ENCODE measurements at places on chromosomes 2 and 18. TPM values are rescaled to one million over a fixed set of nuclear protein-coding genes. Genes with fewer than 3 reads are reported as not detected.

GRCh38 chr2:204346906-204347305 is 198.4 kb upstream of the PARD3B start:
- no peaks in the 10 kb centered on the region for H3K4me1 ChIP-seq
- H3K27me3 ChIP-seq, result no peaks in the 10 kb centered on the region
- no peak overlapping the region for H3K27ac ChIP-seq
- no peaks in the 10 kb centered on the region for H3K36me3 ChIP-seq

- H3K36me3 ChIP-seq, result no peaks in the 10 kb centered on the region
- peak overlapping the region; percentile 69 for H3K4me3 ChIP-seq
- no peaks in the 10 kb centered on the region for H3K27me3 ChIP-seq
- H3K27ac ChIP-seq, result no peak overlapping the region
- no peaks in the 10 kb centered on the region for H3K4me1 ChIP-seq
Measured at GRCh38 chr2:231786917-231787292, 660 bp downstream of the COPS7B start.

Gene SP5
- 8.4 TPM for total RNA-seq

DNA sequence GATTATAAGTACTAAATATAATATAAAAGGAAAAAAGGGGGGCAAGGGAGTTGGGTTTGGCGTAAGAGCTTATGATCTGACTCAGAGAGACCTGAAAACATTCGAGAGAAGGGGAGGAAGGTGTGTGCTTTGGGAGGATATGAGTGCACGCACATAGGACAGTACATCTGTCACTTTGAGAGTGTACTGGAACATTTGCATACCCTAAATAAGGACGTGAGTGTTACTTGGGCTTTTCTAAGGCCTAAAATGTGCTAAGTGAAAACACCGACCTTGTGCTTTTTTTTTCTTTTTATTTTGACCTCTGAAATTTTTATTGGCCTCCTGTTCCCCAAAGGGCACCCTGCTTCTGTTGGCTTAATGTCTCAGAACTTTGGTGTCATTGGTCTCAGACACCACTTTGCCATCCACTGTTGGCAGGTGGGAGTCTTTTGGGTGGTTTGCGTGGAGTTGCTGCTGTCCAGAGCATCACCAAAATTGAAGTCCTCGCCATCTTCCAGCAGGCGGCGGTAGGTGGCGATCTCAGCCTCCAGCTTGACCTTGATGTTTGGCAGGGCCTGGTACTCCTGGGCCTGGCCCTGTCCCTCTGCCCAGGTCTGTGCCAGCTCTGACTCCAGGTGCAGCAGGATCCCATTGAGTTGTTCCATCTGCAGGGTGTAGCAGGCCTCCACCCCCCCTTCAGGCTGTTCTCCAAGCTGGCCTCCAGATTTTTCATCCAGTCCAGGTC is 57.7 kb downstream of the CD28 start:
- H3K4me1 ChIP-seq, result no peaks in the 10 kb centered on the region
- DNase-seq, result no peak
- H3K36me3 ChIP-seq, result no peaks in the 10 kb centered on the region

DNA sequence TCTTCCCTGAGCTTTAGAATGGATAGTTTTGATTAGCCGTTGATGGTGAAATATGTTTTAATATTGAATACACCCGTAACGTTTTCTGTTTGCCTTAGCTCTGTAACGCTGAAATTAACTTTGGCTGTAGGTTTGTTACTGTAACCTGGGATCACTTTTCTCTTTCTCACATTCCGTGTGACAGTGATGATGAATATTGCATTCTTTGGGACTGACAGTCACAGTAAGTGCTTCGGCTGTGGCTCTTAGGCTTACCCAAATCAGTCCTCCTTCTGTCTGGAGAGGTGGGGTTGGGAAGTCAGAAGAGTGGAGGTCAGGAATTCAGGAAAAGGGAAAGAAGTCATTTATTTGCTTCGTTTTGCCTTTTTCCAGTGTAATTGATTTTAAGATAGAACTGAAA is 18.0 kb downstream of the RMC1 start:
- no peak overlapping the region for H3K4me3 ChIP-seq
- no peaks in the 10 kb centered on the region for H3K27me3 ChIP-seq
- no peaks in the 10 kb centered on the region for H3K4me1 ChIP-seq
- DNase-seq, result no peak
- H3K27ac ChIP-seq, result no peak overlapping the region

GRCh38 chr2:63723709-63724108 is 118.0 kb upstream of the UGP2 start:
- H3K27me3 ChIP-seq, result no peaks in the 10 kb centered on the region
- no peaks in the 10 kb centered on the region for H3K4me1 ChIP-seq
- no peaks in the 10 kb centered on the region for H3K36me3 ChIP-seq
- H3K27ac ChIP-seq, result no peak overlapping the region

GRCh38 chr18:57455576-57456129 is 20.5 kb downstream of the ONECUT2 start:
- H3K4me1 ChIP-seq, result no peaks in the 10 kb centered on the region
- H3K36me3 ChIP-seq, result no peaks in the 10 kb centered on the region
- no peaks in the 10 kb centered on the region for H3K27me3 ChIP-seq
- H3K4me3 ChIP-seq, result no peak overlapping the region
- H3K27ac ChIP-seq, result no peak overlapping the region
- no peak for DNase-seq

Gene ANKRD30B
- 2.5 TPM for total RNA-seq

GRCh38 chr2:51120754-51121280 is 88.9 kb upstream of the NRXN1 start:
- no peak overlapping the region for H3K27ac ChIP-seq
- H3K4me3 ChIP-seq, result no peak overlapping the region
- no peaks in the 10 kb centered on the region for H3K36me3 ChIP-seq

Gene MYL12B
- 254 TPM for total RNA-seq

DNA sequence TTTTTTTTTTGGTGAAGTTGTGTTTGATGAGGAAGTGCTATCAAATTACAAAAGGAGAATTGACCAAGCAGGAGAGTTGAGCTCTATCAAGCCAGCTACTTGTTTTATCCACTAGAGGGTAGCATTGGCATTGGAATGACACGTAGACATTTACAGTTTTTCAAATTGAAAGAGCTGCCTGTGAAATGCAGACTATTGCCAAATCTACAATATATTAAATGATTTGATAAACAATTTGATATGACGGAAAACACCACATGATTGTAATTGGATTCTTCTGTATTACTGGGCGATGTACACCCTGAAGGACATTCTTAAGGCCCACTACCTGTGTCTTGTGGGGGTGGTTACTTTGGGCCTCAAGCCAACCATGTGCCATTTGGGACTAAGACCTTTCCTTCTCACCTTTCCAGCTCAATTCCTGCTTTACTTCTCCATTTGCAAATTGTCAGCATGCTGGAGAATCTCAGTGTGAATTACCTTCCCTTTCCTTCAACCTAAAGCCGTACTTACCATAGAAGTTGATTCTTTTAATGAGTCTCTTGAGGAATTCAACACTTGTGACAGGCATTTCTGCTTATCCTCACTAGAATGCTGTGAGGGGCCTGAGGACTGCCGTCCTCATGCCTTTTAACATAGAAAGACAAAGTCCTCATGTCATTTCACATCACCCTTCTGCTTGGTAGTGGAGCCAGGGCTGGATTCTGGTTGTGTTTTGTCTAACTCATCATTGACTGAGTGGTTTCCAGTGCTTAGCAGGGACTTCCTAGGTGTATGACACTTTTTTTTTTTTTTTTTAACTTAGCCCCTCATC is 134.8 kb upstream of the THUMPD2 start:
- no peaks in the 10 kb centered on the region for H3K4me1 ChIP-seq
- H3K36me3 ChIP-seq, result no peaks in the 10 kb centered on the region
- no peak overlapping the region for H3K4me3 ChIP-seq
- H3K27ac ChIP-seq, result no peak overlapping the region

DNA sequence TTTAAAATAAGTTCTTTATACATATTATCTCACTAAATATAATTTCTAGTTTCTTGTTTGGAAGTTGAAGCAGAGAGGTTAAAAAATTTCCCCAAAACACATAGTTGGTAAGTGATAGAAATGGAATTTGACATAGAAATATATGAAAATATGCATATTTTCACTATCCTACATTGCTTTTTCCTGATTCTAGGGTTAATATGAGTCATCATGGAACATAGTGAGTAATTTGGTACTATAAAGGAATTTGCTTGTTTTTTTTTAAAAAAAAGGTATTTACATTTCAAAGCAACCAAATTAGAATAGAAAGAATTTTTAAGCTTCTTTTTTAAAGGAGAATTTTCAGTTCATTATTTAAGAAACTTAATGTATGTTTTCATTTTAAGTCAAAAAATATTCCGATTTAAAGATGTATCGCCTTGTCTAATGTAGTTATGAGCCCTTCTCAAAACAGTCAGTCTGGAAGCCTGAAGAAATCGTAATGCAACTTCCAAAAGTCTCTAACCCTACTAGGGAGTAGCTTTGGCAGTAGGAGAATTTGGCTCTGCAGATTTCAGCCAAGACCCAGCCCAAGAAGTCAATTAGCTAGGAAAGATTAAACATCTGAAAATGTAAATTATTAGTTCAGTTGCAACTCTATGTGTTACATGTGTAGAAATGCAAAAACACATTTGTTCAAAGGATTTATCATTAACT is 147.3 kb downstream of the RDH14 start:
- no peak overlapping the region for H3K27ac ChIP-seq
- H3K4me3 ChIP-seq, result no peak overlapping the region
- H3K4me1 ChIP-seq, result no peaks in the 10 kb centered on the region
- no peak for DNase-seq

Gene TRIB2
- 72.3 TPM for total RNA-seq

Gene TEKT4
- total RNA-seq, result 0.09 TPM

GRCh38 chr2:85012855-85013254 is 41.9 kb downstream of the KCMF1 start:
- no peaks in the 10 kb centered on the region for H3K4me1 ChIP-seq
- H3K27ac ChIP-seq, result no peak overlapping the region
- H3K36me3 ChIP-seq, result no peaks in the 10 kb centered on the region
- no peak for DNase-seq

DNA sequence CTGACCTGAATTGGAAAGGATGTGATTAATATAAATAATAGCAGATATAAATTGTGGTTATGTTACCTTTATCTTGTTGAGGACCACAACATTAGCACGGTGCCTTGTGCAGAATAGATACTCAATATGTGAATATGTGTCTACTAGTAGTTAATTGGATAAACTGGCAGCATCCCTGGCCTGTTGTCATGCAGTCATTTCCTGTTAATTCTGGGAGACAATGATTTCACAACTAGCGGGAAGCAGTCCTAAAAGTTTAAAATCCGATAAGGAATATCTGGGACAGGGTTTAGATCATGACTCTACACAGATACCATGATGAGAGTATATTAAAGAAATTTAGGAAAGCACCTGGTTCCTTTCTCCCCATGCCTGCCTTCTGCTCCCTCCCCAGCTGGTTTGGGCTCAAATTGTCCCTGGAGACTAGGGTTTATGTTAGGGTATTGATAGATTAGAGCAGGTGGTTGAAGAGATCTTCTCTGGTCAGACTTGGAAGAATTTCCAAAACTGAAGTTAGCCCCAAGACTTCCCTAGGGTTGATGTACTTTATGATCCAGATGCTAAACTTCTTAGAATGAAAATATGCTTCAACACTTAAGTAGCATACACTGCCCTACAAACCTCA is 32.8 kb downstream of the CYBRD1 start:
- H3K27me3 ChIP-seq, result no peaks in the 10 kb centered on the region
- no peak for DNase-seq
- H3K27ac ChIP-seq, result no peak overlapping the region
- H3K4me1 ChIP-seq, result no peaks in the 10 kb centered on the region
- no peaks in the 10 kb centered on the region for H3K36me3 ChIP-seq

Gene DSG1
- 5.5 TPM for total RNA-seq

GRCh38 chr2:51681854-51682253 is 649.9 kb upstream of the NRXN1 start:
- no peak overlapping the region for H3K4me3 ChIP-seq
- H3K36me3 ChIP-seq, result no peaks in the 10 kb centered on the region
- H3K27ac ChIP-seq, result no peak overlapping the region
- no peak for DNase-seq
- H3K27me3 ChIP-seq, result no peaks in the 10 kb centered on the region

Data from prostate gland (tissue), 2 donors.